Stomach (tissue), 19 donors: ENCODE measurements at places on chromosomes 6 and 20. TPM values are rescaled to one million over a fixed set of nuclear protein-coding genes. Genes with fewer than 3 reads are reported as not detected.

- DNase-seq: no peak
Observed at GRCh38 chr6:12892151-12892550, 175.6 kb downstream of the PHACTR1 start.

DNA sequence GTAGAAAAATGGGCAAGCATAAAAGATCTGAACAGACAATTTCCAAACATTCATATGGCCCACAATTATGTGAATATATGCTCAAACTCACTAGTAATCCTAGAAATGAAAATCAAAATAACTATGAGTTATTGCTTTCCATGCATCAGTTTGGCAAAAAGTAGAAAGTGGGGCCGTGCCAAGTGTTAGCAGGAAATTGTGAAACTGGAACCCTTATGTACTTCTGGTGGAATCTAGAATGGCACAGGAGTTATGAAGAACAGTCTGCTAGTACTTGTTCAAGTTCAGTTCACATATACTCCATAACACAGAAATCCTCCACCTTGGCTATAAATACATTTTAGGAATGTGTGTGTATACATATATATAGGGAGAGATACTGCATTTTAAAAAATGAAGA, 89.8 kb downstream of the EYA2 start:
- peak; percentile 46 for DNase-seq

DNA sequence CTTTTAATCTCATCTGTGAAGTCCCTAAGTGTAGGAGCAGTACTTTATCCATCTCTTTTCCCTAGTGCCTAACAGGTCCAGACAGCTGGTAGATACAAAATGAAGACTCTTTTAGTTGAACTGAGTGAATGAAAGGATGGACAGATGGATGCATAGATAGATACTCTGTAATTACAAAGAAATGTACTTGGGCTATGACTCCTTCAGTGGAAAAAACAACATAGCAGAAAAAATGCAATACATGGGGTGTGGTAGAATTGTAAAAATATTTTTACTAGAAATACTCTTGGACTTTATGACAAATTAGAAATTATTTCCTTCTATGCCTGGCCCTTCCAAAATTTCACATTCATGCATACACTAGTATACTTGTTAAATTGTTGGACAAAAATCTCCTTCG, 29.3 kb downstream of the KCNQ5 start:
- DNase-seq: no peak

DNA sequence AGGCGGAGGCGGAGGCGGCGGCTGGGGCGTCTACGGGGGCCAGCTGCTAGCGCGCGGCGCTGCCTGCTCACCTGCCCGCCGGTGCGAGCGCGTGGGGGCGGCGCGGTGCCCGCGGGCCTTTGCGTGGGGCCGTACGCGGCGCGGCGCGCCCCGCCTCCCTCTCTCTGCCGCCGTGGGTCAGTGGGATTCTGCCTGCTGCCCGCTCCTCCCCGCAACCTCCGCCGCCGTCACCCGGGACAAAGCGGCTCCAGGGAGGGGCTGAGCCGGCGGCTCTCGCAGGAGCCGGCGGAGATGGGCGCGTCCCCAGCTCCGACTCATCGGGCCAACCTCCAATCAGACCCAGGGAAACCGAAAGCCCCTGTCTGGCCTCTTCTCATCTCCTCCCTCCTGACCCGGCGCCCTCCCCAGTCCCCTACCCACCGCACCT, at the start of gene RCAN2:
Gene RCAN2, minus strand, starts transcription at position 249 of the 427 bp plus-strand sequence.
- peak; percentile 89 for DNase-seq

DNA sequence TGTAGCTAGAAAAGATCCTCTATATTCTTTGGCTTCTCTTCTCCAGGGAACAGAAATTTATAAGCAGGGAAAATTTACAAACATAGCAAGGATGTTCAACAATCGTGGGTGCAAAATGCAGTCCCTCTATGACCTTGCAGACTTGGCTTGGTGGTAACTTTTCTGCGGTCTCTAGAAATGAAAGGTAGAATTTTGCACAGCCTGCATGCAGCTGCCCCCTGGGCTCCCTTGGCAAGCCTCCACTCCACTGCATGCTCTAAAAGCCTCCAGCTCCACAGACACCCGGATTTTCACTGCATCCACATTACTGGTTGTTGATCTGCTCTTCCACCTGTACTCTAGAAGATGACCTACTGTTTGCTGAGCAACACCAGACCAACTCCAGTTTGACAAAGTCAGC, 236.5 kb upstream of the EYS start:
- no peak for DNase-seq

POPDC3 gene
- total RNA-seq: not detected

CLVS2 gene
- not detected for total RNA-seq

IL17A gene
- not detected for total RNA-seq

- DNase-seq: no peak
Observed at GRCh38 chr6:50927800-50928199, 109.1 kb downstream of the TFAP2B start.

- no peak for DNase-seq
Observed at GRCh38 chr6:153167061-153167891, 36.2 kb upstream of the RGS17 start.

PLAGL2 gene
- 20.0 TPM for total RNA-seq

DNA sequence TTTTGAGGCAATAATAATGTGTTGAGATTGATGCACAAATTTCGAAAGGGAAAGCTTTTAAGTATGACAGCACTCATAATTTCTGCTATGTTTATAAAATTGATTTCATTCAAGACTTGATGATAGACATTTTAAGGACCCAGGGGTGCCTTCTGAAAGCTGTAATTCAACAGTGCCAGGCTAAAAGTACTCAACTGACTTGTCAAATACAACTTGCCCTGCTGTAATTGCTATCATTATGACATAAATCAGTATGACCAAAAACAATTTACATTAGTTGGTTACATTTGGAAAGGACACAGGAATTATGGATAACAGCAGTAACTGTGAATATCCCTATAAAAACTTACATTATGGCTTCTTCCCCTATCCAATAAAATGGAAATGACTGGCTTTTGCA, 178.9 kb downstream of the MMUT start:
- no peak for DNase-seq

- DNase-seq: no peak
Observed at GRCh38 chr6:165843568-165844113, 180.6 kb upstream of the PDE10A start.

C6orf58 gene
- not detected for total RNA-seq

GRIK2 gene
- total RNA-seq: not detected

GRCh38 chr6:118752803-118753202, 101.4 kb upstream of the CEP85L start:
- no peak for DNase-seq

DNA sequence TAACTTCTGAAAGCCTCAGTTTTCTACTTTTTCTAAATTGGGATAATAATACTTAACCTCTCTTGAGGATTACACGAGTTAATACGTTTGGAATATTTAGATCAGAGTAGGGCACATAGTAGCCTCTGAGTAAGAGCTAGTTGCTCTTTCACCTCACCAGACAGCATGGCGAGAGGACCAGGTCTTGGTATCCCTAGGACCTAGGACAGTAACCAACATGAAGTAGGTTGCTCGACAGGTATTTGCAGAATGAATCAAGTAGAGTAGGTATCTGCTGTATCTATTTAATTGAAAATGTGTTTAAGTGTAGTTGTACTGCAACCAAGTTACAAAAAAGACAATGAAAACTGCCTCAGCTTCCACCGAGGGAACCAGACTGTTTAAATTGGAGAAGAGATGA, 1.4 kb downstream of the CDC5L start:
- DNase-seq: no peak

DNA sequence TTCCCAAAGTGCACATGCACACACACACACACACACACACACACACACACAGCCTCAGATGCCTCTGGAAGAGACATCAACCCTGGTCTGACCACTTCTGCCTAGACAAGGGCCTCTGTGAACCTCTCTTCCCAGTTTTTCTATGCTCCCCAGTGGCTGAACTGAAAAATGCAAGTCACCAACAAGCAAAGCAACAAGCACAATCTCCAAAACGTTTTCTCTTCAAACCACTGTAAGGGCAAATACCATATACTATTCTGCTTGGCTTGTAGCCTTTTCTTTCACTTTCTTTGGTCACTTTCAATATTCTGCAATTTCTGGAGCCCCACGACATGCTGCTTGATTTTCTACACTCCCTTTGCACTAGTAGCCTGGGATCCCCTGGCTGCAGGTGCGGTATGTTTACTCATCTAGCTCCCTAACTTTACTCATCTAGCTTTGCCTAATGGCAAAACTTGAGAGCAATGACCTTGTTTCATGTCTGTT, 121.4 kb upstream of the DST start:
- DNase-seq: peak; percentile 64

- DNase-seq: peak; percentile 50
Observed at GRCh38 chr20:48783533-48784272, 44.1 kb downstream of the PREX1 start.

DNA sequence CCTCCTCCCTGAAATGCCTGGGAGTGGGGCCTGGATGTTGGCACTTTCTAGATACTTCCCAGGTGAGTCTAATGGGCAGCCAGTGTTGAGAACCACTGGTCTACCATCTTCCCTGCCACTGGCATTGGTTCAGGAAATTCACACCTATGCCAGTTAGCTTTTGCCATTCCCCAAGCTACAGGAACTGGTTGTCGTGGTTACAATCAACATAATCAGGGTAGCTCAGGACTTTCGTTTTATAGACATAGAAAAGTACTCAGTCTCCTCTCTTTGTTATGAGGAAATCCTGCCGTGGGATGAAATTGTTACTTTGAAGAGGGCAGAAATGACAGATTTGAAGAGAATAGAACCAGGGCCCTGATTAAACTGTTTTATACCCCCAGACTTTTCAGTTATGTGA, 127.9 kb upstream of the FOXO3 start:
- no peak for DNase-seq

DNA sequence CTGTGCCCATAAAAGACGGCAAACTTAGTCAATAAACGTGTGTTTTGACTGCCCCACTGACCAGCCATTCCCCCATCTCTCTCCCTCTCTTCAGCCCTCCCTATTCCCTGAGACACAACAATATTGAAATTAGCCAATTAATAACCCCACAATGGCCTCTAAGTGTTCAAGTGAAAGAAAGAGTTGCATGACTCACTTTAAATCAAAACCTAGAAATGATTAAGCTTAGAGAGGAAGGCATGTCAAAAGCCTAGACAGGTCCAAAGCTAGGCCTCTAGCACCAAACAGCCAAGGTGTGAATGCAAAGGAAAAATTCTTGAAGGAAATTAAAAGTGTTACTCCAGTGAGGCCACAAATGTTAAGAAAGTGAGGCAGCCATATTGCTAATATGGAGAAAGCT, 261.6 kb upstream of the TBX18 start:
- no peak for DNase-seq

DNA sequence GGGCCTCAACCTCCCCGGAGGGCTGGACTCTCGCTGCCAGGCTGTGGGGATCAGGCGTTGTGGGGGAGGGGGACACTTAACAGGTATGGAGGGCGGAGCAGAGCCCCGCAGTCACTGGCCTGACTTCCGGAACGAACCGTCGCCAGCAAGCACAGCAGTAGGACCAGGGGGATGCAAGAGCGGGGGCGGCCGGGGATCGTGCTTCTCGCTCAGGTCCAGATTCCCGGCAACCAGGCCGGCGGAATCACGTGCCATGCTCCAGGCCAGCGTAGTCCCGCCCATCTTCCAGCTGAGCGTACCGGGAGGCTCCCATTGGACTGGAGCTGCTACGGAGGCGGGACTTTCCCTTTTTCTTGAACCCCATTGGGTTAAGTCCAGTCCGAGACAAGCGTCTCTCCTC, 10.0 kb upstream of the POU5F1 start:
- DNase-seq: peak; percentile 80

ZSCAN31 gene
- total RNA-seq: 13.4 TPM

DNA sequence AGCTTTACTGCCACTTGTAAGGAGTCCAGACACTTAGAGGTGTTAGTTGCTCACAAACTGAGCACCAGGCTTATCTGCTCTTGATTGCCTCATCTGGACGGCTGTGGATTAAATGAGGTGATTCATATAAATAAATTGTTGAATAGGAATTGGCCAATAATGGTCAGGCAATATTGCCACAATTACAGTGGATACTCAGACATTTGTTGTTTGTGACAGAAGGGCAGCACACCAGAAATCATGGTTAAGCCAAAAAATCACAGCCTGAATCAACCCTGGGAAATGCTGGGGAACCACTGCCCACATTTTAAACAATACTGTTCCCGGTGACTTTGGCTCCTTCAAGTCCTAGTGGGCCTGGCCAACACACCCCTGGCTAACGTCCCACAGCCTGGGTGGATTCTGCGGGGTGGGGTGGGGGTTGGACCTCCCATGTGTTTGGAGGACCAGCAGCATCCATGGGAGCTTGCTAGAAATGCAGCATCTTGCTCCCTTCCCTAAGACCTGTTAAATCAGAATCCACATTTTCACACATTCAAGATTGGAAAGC, 29.5 kb upstream of the SPDEF start:
- DNase-seq: no peak

DNA sequence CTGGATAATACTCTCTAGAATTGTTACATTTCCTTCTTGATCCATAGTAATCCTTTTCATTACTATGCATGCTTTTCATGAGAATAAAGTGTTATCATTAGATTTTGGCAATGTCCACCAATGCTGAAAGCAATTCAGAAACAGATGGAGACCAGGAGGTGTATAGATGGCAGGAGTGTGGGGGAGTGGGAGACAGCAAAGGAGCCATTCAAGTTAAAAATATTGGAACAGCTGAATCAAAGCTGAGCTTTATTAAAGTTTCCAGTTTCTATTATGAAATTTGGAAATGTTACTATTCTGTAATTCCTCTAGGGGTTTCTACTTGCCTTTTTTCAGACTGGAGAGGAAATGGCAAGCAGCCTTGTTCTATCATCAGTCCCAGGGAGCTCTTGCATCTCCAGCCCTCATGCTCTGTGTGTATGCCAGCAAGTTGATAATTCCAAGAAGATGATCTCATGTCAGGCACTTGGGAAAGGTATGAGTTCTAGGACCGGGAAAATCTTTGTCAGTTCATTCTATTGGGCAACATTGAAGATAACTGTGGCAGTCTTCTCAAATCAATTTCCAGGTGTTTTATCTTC, 228.0 kb downstream of the CD109 start:
- DNase-seq: peak; percentile 71

- no peak for DNase-seq
Observed at GRCh38 chr20:1761116-1761515, 103.5 kb upstream of the SIRPG start.

GPANK1 gene
- total RNA-seq: 10.3 TPM

DNA sequence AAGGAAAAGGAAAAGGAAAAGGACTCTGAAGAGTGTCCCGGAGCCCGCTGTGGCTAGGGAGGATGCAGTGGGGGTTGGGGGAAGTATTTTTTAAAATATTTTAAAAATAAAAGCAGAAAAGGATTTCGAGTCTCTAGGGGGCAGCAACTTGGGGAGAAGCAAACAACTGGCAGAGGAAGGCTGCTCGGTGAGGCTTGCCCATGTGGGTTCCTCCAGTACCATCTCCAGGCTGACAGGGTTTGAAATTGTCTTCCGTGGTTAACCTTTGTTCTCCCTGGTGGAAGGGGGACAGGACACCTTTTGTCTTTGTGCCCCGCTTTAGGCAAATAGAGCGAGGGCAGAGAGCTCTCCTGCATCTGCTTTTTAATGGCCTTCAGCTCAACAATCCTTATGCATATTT, 60.4 kb upstream of the SNX9 start:
- no peak for DNase-seq

C6orf62 gene
- total RNA-seq: 83.5 TPM

GRCh38 chr6:157715728-157716164, 107.3 kb upstream of the SNX9 start:
- DNase-seq: no peak
